ENCODE measurements at places on chromosomes 16 and 17.

GRCh38 chr17:60863892-60864707, 186.4 kb downstream of the BCAS3 start:
- no peak for DNase-seq

DNA sequence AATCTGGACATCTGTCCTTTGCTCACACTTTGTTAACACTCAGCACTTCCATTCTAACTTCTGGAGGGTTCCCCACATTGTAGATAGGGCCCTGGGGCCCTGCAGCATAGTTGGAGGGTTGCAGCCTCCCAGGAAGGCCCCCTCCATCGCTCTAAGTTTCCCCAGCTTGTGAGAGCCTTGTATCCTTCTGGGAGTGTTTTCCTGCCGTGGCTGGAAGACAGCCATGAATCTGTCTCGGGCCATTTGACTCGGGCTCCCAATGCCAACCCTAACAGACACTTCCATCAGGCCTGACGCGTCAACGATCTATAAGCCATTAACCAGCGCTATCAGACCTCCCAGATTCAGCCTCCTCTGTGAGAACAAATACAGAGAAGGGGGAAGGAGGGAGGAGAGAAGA, 263.7 kb upstream of the RPL38 start:
- DNase-seq, result no peak

DNA sequence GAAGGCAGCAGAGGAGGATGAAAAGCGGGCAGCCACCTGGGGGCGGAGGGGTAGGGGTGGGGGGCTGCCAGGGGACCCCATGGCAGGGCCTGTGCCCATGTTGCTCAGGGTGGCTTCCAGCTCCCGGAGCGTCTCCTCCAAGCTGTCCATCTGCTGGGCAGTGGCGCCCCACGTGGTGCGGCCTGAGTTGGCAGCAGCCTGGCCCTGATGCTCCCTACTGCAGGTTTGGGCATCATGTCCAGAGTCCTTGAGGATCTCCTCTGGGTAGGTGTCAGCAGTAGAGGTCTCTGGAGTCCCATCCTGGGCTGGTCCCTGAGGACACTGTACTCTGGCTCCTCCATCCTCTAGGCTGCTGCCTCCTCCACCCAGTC, 60.9 kb downstream of the SRCIN1 start:
- no peak for DNase-seq

DNA sequence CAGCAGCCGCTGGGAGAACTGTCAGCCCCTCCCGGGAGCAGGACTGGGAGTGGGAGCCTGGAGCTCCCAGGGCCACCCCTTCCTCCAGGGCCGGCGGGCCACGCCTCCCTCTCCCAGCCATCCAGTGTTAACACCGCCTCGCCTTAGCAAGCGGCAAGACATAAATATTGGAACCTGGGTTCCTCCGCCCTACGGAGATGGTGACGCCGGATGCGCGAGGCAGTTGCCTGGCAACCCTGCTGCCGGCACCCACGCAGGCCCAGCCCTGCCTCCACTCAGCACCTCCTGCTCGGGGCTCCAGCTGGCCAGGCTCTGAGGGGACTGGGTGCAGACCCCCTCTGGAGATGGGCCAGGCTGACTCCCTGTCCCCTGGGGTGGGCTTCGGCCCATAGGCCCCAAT, 27.4 kb upstream of the CACNA1H start:
- DNase-seq, result no peak

DNA sequence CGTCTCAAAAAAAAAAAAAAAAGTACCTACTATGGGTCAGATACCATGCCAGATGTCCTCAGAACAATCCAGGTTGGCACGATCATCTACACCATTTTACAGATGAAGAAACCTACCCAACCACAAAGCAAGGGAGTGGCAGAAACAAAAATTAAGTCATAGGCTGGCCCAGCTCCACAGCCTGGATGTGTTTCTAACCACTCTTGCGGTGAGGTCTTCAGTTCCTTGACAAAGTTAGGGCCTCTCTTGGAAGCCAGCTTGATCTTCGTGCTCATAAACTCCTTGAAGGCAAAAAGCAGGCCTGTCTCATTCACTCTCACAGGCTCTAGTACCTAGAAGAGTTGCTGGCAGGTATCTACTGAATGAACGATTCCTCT, 6.2 kb downstream of the GGA2 start:
- peak; percentile 30 for DNase-seq

DNA sequence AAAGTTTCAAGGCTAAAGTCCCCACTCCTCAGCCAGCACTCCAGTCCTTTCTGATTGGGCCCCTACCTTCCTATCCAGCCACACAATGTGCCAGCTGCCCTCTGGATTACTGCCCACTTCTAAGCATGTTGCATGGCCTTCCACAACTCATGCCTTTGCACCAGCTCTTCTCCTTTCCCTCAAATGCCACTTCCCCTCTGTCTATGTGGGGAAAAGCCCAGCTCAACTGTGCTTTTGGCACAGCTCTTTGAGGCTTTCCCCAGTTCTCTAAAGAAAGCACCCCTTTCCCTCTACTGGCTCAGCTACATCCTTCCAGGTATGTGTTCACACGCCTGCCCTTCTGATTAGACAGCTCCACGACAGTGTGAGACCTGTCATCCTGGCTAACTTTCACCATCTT, 18.5 kb downstream of the GTF3C1 start:
- no peak for DNase-seq

- DNase-seq, result no peak
Measured at GRCh38 chr17:16994631-16995030, 22.7 kb upstream of the TNFRSF13B start.

DNA sequence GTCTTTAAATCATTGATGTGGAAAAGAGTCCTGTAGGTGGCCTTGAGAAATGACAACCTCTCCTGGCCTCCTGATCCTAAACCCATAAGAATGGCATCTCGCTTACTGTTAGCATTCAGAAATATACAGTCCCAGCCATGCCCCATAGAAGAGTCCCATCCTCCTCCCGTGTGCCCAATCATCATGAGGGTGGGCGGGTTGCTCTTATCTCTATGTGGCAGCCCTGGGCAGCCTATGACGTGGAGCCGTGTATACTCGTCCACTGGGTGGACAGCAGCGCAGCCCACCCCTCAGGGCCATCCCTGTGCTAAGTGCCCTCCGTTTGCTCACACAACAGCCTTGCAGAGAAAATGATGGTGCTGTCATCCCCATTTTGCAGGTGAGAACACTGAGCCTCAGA, 105.3 kb downstream of the AMFR start:
- DNase-seq, result no peak

DNA sequence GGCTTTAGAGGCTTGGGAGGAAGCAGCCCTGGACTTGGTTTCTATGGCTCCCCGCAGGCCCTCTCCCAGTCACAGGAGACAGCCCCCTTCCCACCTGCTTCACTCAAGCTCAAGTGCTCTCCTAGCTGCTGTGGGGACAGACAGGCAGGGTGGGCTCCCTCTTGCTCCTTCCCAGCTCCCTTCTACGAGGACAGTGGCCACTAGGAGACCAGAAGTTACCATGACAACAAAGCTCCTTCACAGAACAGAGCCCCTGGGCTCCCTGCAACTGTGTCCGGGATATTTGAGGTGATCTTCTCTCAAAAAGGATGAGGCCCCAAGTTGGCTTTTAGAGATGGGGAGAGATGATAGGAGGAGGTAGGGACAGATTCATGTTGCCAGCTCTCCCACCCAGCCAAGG, 116.3 kb downstream of the AMFR start:
- DNase-seq, result no peak

- DNase-seq, result peak; percentile 26
Measured at GRCh38 chr16:88558457-88559442, 11.5 kb upstream of the ZC3H18 start.

DNA sequence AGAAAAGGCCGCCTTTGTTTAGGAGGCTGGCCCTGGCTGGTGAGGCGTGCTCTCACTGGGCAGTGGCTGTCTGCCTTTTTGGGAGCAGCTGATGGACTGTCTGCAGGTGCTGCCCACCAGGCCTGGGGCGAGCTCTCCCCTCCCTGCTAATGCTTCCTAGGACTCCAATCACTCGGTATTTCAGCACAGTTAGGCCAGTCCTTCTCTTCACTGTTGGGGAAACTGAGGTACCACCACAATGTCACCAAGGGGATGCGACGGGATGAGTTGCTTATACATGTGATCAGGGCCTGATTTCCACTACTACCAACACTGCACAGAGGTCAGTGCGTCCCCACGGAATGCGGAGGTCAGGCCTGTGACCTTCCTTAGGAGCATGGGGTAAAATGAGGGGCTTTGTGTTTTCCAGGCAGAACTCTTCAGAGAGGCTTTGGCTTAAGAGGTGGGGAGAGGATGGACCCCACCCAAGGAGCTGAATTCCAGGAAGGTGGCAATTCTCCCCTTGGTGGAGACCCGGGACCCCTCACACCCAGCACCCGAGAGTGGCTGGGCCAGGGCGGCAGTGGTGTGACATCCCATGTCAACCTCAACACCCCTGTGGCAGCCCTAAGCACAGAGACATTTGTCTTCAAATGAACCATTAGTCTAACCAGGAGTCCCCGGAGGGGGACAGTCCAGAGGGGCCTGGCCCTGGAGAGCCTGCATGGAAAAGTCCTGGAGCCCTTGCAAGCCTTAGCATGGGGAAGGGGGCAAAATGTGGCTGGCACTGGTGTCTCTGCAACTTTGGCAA, 86.4 kb downstream of the N4BP1 start:
- no peak for DNase-seq

DNA sequence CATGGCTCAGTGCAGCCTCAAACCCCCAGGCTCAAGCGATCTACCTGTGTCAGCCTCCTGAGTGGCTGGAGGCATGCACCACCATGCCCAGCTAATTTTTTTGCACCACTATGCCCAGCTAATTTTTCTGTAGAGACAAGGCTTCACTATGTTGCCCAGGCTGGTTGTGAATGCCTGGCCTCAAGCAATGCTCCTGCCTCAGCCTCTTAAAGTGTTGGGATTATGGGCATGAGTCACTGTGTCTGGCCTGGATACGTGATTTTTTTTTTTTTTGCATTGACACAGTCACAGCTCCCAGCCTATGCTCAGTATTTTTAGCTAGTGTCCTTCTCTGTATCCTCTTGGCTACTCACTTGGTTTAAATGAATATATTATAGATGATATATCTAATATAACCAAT, 377.0 kb upstream of the TNRC6C start:
- DNase-seq, result no peak

DNA sequence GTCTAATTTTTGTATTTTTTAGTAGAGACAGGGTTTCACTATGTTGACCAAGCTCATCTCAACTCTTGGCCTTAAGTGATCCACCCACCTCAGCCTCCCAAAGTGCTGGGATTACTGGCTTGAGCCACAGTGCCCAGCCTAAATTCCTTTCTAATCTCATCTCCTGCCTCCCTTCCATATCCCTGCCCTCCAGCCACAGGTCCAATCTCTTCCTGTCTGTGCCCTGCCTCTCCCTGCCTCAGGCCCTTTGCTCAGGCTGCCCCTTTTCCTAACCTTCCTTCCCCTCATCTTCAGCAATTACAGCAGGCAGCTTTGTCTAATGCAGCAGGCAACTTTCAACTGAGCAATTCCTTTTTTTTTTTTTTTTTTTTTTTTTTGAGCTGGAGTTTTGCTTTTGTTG, 46.8 kb downstream of the CFAP20 start:
- no peak for DNase-seq

Measured in CD4-positive, alpha-beta T cell treated with Interleukin-17A for 1 hour (primary cell).